Osteoblast (primary cell): ENCODE measurements at places on chromosomes 2 and 18.
A peak's percentile ranks its signal among the peaks of the same experiment; 100 is the strongest.

- DNase-seq = no peak
Measured at GRCh38 chr2:157789256-157789655, 86.9 kb downstream of the ACVR1 start.

DNA sequence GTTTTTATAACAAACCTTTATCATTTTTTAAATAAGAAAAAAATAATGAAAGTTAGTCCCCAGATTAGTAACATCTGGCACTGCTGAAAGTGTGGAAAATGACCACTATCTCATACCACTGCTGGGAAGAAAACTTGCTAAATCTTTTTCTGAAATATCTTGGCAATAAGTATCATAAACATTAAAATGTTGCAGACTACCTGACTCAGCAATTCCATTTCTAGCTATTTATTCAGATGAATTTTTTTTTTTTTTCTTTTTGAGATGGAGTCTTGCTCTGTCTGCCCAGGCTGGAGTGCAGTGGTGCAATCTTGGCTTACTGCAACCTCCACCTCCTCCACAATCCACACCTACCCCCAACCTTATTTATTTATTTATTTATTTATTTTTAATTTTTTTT, 35.3 kb upstream of the SOS1 start:
- DNase-seq = no peak

- DNase-seq = no peak
Measured at GRCh38 chr2:29100564-29100963, 14.7 kb upstream of the CLIP4 start.

DNA sequence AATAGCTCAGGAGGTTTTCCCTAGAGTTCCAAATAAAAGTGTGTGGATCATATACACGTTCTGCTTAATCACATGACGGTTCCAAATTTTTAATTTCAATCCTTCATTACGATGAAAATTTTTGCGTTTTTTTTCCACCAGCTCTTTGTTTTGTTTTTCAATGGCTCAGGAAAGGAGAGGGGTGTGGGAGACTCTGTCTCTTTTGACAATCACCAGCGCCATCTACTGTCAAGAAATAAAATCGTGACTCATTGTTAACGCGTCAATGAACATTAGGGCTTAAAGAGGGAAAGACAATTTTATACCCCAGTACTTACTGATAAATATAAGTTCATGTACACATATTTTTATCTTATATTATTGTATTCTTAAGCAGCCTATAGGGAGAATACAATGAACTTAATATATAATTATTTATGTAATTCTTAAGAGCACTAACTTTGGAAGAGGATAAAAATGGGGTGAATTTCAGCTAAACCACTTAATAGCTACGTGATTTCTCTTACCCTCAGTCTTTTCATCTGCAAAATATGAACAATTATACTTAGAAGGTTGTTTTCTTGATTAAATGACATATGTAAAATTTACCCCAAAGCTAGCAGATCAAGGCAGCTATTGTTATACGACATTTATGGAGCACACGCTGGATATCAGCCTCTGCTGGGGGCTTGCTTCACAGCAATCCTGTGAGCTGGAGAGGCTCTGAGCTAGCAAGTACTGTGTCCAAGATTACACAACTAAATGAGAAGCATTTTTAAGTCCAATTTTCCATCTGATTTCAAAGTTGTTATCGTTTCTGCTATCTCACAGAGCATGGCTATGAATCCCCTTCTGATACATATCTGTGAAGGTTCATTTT, 47.4 kb upstream of the RMDN2 start:
- no peak for DNase-seq

DNA sequence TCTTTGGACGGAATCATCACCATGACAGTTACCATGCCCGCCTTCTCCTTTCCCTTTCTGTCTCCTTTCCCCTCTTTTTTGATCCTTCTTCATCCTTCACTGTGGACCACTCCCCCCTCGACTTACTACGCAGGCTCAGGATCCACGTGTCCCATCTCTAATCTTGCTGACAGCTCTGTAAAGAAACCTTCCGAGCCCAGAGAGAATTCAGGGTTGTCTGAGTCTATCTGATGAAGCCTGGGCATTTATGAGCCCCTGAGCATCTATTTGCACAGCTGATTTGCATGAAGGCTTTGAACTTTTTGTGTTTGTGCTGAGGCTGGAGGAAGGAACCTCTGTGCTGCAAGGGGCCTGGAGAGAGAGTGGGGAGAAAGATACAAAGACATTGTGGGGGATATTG, 50.7 kb downstream of the CIB4 start:
- DNase-seq = no peak

- DNase-seq = no peak
Measured at GRCh38 chr2:159515441-159515840, 100.9 kb downstream of the BAZ2B start.

- peak; percentile 91 for DNase-seq
Measured at GRCh38 chr2:175004730-175004979, 526 bp downstream of the CHN1 start.

GRCh38 chr2:188238386-188238785, 53.3 kb upstream of the GULP1 start:
- DNase-seq = no peak

GRCh38 chr2:6475155-6475940, 390.4 kb downstream of the CMPK2 start:
- DNase-seq = no peak

- DNase-seq = no peak
Measured at GRCh38 chr18:24341361-24341760, 56.3 kb downstream of the OSBPL1A start.

DNA sequence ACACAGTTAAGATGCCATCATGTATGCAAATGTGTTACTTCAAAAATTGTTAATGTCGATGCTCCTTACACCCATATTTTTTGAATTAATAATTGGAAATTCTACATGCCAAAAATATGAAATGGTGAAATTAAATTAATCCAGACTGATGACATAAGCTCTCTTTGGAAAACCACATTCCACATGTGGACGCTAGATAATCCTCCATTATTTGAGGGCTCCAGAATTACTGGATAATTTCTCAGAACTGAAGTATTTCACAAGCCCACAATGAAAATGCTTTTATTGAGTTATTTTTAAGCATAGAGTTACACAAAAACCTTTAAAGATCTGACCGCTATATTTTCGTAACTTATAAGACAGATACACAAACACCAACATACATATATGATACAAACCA, 47.8 kb downstream of the FARSB start:
- DNase-seq = no peak

DNA sequence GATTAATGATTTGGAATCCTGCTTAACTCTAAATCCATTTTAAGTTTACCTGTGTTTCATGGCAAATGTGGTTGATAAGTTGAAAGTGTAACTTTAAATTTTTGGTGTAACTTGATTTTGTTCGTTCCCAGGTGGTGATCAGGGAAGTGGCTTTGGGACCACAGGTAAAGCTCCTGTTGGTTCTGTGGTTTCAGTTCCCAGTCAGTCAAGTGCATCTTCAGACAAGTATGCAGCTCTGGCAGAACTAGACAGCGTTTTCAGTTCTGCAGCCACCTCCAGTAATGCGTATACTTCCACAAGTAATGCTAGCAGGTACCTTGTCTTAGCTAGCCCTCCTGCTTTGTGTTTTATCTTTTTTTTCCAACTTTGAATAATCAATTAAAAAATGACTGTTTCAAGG, 62.8 kb downstream of the AGFG1 start:
- no peak for DNase-seq

GRCh38 chr2:171318463-171318934, 115.3 kb downstream of the METTL8 start:
- DNase-seq = no peak

- no peak for DNase-seq
Measured at GRCh38 chr2:152431370-152432098, 96.6 kb downstream of the FMNL2 start.

DNA sequence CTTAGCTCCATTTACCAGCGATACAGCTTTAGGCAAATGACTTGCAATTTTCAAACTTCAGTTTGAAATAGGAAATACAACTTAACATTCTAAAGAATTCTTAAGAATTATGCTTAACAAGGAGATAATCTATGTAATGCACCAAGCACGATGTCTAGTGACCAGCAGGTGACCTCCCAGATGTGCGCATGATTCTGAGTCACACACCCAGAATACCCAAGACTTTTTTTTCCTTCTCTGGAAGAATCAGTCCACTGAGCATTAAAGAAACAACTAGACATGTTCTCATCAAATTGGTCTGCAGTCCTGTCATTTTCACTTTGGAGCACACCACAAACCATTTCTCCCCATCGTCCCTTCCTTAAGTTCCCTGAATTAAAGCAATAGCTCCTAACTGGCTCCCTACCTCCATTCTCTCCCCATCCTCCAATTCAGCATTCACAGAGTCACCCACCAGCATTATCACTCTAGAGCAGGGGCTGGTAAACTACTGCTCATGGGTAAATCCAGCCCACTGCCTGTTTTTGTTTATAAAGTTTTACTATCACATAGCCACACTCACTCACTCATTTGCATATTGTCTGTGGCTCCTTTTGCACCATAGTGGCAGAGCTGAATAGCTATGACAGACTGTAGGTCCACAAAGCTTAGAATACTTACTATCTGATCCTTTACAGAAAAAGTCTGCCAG, 13.2 kb downstream of the EVA1A start:
- DNase-seq = peak; percentile 83

DNA sequence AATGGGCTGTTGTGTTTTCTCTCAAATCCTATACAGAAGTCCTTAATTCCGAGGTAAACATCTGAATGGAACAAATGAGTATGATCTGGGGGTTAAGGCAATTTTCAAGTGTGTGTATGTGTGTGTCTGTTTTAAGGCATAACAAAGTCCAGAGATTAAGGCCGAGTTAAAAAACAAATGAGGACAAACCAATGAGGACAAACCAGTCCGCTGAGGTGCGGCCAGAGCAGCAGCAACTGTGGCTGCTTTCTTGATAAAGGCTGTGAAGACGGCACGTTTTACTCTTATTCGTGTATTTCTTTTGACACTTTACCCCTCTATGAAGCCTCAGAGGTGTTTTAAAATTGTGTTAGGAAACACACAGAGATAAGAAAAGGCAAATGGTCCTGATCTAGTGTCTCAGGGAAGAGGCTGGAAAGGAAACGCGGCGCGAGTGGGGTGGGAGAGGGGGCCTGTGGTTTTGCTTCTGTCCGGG, 495 bp upstream of the GULP1 start:
- DNase-seq = peak; percentile 42

GRCh38 chr2:69171116-69171896, 158.3 kb downstream of the ANTXR1 start:
- DNase-seq = no peak

- peak; percentile 85 for DNase-seq
Measured at GRCh38 chr2:74499267-74499939, at the start of gene LBX2. Gene LBX2, minus strand, starts transcription at chr2:74499603. Its CDS starts 66 bp downstream, at chr2:74499537.

- DNase-seq = no peak
Measured at GRCh38 chr2:111054791-111055691, 65.7 kb upstream of the BCL2L11 start.

GRCh38 chr18:77061946-77062517, 70.6 kb downstream of the MBP start:
- DNase-seq = peak; percentile 27

DNA sequence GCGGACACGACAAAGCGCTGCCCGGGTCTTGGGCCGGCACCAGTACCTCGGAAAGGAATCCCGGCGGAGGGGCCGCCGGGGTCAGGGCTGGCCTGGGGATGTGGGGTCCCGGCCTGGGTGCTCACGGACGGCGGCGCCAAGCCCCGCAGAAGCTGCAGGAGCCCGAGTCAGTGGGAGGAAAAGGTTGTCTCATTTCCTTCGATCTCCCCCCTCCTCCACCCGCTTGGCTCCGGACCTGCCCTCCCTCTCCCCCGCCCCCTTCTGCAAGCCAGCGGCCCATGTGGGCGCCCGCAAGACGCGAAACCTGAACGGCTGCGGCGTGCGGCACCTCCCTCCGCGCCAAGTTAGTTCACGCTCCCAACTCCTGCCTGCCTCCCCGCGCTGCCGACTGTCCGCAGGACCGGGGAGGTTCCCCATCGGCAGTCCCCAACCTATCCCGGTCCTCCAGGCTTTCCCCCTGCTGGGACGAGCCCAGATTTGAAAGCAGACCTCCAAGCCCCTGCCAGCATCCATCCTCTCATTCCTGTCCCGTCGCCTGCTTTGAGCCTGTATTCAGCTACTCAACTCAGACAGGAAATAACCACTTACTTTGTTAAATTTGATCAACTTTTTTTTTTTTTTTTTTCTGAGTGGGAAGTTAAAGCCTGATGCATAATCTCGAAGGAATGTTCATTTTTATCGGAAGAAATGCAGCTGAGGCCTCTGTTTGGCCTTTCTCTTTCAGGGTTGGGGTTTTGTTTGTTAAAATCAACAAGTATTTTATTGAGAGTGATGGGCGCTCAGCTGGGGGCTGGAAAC, at the start of gene EVA1A:
EVA1A (minus strand) TSS at position 172 of the 798 bp plus-strand sequence. CDS start 42,799 bp downstream, outside the sequence.
- DNase-seq = peak; percentile 86

GRCh38 chr18:77208964-77209363, 40.7 kb upstream of the GALR1 start:
- peak; percentile 86 for DNase-seq

DNA sequence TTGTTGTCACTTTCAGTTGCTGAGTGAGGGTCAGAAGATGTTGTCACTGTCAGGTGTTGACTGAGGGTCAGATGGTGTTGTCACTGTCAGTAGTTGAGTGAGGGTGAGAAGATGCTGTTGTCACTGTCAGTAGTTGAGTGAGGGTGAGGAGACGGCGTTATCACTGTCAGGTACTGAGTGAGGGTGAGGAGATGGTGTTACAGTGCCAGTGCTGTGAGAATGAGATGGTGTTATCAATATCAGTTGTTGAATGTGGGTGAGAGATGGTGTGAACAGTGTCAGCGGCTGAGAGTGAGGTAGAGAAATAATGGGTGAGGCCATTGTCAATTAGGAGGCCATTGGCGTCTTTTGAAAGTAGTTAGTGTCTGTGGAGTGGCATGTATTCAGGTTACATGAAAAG, 1.6 kb upstream of the ATP9B start:
- no peak for DNase-seq

DNA sequence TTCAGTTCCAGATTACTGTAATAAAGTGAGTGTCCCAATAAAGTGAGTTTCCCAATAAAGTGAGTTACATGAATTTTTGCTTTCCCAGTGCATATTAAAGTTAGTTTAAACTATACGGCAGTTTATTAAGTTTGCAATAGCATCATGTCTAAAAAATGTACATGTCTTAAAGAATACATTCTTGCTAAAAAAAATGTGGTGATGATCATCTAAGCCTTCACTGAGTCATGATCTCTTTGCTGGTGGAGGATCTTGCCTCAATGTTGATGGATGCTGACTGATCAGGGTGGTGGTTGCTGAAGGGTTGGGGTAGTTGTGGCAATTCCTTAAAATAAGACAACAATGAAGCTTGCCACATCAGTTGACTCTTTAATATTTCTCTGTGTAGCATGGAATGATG, 664.2 kb downstream of the TDRD15 start:
- DNase-seq = no peak

DNA sequence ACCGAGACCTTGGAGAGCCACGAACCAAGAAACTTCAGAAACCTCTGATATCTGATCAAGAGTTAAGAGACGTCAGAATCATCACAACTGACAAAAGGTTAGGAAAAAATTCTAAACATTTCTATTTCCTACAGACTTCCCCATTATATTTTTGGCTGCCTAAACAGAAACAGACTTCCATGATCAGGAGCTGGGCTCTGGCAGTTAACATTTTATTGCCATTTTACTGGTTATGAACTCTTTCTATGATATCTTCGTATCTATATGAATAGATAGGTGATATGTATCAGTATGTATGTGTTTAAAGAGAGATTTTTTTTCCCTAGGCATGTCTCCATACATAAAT, 31.1 kb upstream of the PPP1R1C start:
- DNase-seq = no peak
